T-helper 9 cell (primary cell): ENCODE measurements at places on chromosomes 2 and 18.

DNA sequence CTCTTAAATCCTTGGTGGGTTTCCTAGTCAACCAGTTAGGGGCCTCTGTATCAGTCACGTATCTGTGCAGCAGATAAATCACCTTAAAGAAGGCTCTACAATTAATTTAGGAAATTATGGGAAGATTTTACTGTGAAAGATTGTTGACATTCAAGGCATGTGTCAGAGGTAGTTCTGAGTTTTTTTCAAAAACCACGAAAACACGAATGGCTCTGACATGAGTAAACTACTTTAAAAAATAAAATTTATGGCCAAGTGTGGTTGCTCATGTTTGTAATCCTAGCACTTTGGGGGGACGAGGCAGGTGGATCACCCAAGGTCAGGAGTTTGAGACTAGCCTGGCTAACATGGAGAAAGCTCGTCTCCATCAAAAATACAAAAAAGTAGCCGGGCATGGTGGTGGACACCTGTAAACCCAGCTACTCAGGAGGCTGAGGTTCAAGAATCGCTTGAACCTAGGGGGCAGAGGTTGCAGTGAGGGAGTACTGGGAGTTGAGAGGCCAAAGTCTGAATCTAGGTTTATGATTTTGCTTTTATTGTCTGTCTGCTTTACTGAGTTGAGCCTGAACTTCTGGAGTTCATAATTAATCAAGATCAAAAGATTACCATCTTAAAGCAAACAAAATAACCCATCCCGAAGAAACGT, 77.1 kb downstream of the SPRED2 start:
- no peak for DNase-seq

DNA sequence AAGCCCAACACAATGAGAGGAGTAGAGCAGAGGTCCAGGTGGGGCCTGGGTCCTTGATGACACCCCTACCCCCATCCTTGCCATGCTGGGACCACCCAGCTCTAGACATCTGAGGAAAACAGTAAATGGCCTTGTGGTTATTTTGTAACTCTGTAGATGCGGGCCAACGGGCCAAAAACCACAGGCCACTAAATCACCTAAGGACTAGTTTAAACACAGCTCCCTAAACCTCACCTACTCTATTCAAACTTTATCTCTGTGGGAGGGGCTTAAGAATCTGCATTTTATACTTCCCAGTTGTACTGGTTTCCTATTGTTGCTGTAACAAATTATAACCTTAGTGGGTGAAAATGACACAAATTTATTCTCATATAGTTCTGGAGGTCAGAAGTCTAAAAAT, 19.0 kb upstream of the SERTAD2 start:
- DNase-seq = no peak

GRCh38 chr2:96260387-96261260, 5.2 kb downstream of the TMEM127 start:
- DNase-seq = no peak

DNA sequence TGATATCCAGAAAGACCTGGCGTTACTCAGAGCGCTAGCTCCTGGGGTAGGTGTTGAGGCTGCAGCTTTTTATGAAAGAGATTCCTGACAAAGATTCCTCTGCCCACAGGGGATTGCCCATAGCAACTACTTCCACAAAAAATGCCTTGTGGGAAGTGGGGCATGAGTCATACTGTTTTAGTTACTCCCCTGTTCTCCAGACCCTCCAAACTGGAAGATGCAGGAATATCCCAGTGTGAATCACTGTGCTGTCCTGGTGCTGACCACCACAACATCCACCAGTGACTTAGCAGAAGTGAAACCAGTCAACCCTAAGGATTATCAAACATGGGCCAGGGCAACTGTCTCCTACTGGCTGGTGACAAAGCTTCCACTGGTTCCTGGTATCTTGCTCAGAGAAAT, 61.8 kb downstream of the CDH2 start:
- no peak for DNase-seq
